Effector memory CD8-positive, alpha-beta T cell (primary cell): ENCODE measurements at places on chromosomes 16 and 17.

- H3K4me3 ChIP-seq = no peak overlapping the region
- no peak overlapping the region for H3K27ac ChIP-seq
- H3K27me3 ChIP-seq = peaks cover 31% of the 10 kb centered on the region
- no peaks in the 10 kb centered on the region for H3K4me1 ChIP-seq
- no peaks in the 10 kb centered on the region for H3K36me3 ChIP-seq
- no peak for DNase-seq
These were observed 21.5 kb downstream of the SMTNL2 start for GRCh38 chr17:4605826-4606225.

GRCh38 chr17:66949501-66949900, 15.0 kb upstream of the CACNG4 start:
- H3K27me3 ChIP-seq = peaks cover 77% of the 10 kb centered on the region
- H3K4me3 ChIP-seq = no peak overlapping the region
- no peaks in the 10 kb centered on the region for H3K36me3 ChIP-seq
- no peak overlapping the region for H3K27ac ChIP-seq

- H3K36me3 ChIP-seq = peaks cover 34% of the 10 kb centered on the region
- DNase-seq = no peak
- H3K27ac ChIP-seq = no peak overlapping the region
- H3K4me1 ChIP-seq = no peaks in the 10 kb centered on the region
These were observed 170.3 kb downstream of the CHD9 start for GRCh38 chr16:53224951-53225533.

GRCh38 chr17:39769974-39770587, 32.3 kb downstream of the GRB7 start:
- H3K4me3 ChIP-seq = peak overlapping the region; percentile 92
- no peaks in the 10 kb centered on the region for H3K27me3 ChIP-seq
- peak; percentile 46 for DNase-seq
- peak overlapping the region; percentile 97 for H3K27ac ChIP-seq
- peaks cover 99% of the 10 kb centered on the region for H3K36me3 ChIP-seq

DNA sequence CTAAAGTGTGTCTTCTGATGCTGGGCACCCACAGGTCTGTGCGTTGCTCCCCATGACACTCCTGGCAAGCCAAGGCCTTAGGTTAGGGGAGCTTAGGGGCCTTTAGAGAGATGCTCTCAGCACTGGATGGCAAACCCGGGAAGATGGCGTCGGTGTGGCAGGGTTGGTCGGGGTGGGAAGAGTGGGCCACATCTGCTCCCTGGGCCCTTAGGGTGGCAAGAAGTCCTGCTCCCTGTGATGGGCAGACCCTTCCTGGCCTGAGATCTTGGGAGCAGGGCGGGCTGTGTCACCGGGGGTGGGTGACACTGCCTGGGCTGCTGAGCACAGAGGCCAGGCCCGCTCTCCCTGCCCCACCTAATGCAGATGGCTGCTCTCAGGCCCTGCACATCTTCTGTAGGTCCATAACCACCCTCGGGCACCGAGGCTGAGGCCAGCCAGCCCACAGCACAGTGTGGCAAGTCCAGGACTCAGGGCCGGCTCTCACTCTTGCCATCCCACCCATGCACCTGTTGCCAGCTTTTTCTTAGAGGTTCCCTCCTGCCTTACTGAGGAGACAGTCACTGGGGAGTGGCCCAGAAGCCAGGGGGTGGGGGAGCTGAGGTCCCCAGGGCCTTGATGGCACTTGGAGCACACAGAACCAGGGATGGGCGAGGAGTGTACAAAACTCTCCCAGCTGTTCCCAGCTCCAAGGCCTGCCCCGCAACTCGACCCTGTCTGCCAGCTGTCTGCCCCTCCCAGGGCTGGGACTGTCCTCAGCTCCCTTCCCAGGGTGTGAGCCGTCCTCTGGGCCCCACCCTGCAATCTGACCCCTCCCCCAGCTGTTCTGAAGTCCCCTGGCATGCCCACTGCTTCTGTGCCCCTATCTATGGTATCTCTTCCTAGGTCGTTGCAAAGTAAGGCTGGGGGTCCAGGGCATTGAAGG, 4.4 kb upstream of the MTSS2 start:
- no peak overlapping the region for H3K4me3 ChIP-seq
- DNase-seq = no peak
- H3K36me3 ChIP-seq = peaks cover 7% of the 10 kb centered on the region
- peaks cover 2% of the 10 kb centered on the region for H3K4me1 ChIP-seq
- no peak overlapping the region for H3K27ac ChIP-seq

GRCh38 chr17:44065668-44066203, 735 bp downstream of the LSM12 start:
- H3K36me3 ChIP-seq = peaks cover 49% of the 10 kb centered on the region
- DNase-seq = peak; percentile 11
- H3K27ac ChIP-seq = peak overlapping the region; percentile 79
- H3K4me3 ChIP-seq = peak overlapping the region; percentile 79
- H3K4me1 ChIP-seq = peaks cover 50% of the 10 kb centered on the region
- no peaks in the 10 kb centered on the region for H3K27me3 ChIP-seq

DNA sequence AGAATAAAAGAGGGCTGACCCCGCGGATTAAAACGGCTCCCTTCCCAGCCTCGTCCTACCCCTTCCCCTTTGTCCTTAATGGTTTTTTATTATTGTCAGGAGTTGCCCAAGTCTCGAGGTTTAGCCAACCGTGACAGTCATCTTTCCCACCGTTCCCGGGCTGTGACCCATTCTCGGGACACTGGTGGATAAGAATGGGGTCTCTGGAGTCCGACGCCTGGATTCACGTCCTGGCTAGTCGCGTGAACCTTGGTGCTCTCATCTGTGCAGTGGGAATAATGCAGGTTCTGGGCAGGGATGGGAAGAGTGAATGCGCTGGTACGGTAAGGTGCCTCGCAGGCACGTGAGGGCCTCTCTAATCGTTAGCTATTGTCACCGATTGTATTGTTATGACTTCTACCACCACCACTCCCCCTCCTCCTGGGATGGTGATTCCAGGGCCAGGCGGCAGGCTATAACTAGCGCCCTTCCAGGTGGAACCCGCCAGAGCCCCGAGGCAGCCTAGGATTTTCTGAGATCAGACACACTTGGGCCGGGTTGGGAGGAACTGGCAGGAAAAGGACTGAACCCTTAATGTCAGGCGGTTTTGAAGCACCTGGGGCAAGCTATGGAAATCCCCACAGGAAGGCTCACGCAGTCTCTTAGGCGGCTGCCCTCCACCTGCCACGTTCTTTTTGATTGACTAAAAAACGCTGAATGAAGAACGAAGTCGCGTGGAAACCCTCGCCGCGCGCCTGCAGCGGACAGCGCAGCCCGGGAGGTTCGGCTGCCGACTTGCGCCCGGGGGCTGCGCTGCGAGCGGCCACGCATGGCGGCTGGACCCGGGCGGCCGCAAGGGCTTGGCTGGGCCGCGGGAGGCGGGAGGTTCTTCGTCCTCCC, 2.7 kb downstream of the HS3ST3B1 start:
- peak; percentile 18 for DNase-seq
- H3K4me1 ChIP-seq = peaks cover 48% of the 10 kb centered on the region
- H3K27ac ChIP-seq = peak overlapping the region; percentile 73
- H3K36me3 ChIP-seq = peaks cover 27% of the 10 kb centered on the region
- peaks cover 7% of the 10 kb centered on the region for H3K27me3 ChIP-seq

GRCh38 chr16:17171250-17172143, 299.3 kb downstream of the XYLT1 start:
- H3K27ac ChIP-seq = no peak overlapping the region
- H3K36me3 ChIP-seq = peaks cover 6% of the 10 kb centered on the region
- no peak overlapping the region for H3K4me3 ChIP-seq
- H3K27me3 ChIP-seq = no peaks in the 10 kb centered on the region
- DNase-seq = no peak

DNA sequence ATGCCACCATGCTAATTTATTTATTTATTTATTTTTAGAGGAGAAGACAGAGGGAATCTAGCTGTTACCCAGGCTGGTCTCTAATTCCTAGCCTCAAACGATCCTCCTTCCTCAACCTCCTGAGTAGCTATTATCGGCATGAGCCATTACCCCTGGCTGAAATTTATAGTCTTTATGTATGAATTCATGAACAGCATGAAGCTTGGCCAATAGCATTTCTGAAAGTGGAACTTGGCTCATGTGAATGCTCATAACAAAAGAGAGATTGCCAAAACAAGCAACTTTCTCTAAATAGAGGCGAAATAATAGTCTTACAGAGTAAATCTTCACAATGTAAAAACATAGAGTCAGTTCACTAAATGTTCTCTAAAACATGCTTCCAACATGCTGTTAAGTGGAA, 30.1 kb upstream of the SMURF2 start:
- no peak overlapping the region for H3K27ac ChIP-seq
- no peaks in the 10 kb centered on the region for H3K4me1 ChIP-seq
- DNase-seq = no peak

DNA sequence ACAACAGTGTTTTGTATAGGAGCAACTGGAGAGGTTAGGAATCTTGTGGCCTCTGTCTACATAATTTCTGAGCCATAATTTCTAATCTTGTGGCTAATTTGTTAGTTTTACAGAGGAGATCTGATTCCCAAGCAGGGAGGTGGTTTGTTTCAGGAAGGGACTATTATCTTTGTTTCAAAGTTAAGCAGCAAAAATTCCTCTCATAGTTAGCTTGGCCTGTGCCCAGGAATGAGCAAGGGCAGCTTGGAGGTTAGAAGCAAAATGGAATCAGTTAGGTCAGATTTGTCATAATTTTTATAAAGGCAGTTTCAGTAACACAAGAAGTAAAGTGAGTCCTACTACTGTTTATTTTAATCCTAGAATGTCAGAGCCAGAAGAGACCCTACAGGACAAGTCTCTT, 2.0 kb upstream of the RDM1 start:
- H3K27ac ChIP-seq = no peak overlapping the region
- DNase-seq = no peak
- H3K36me3 ChIP-seq = peaks cover 7% of the 10 kb centered on the region
- no peak overlapping the region for H3K4me3 ChIP-seq

DNA sequence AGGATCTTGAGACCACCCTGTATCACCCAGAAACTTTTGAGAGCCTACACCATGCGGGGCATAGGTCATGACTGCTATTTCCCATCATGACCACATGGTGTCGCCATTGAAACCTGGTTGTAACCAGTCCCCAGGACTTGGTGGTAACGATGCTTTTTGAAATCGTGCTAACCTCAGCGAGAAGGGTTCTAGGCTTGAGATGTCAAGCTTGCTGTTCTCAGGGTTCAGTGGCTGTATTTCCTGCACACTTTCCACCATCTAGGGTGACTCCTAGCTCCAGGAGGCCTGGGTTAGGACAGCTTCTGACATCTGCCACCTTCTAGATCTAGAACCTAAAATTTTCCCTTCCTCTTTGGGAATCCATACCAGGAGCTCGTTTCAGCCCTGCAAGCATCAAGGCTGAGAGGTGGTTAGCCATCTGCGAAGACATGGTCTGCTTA, 13.0 kb upstream of the SPNS3 start:
- H3K27me3 ChIP-seq = no peaks in the 10 kb centered on the region
- peak; percentile 51 for DNase-seq
- H3K4me1 ChIP-seq = no peaks in the 10 kb centered on the region
- H3K36me3 ChIP-seq = peaks cover 10% of the 10 kb centered on the region

DNA sequence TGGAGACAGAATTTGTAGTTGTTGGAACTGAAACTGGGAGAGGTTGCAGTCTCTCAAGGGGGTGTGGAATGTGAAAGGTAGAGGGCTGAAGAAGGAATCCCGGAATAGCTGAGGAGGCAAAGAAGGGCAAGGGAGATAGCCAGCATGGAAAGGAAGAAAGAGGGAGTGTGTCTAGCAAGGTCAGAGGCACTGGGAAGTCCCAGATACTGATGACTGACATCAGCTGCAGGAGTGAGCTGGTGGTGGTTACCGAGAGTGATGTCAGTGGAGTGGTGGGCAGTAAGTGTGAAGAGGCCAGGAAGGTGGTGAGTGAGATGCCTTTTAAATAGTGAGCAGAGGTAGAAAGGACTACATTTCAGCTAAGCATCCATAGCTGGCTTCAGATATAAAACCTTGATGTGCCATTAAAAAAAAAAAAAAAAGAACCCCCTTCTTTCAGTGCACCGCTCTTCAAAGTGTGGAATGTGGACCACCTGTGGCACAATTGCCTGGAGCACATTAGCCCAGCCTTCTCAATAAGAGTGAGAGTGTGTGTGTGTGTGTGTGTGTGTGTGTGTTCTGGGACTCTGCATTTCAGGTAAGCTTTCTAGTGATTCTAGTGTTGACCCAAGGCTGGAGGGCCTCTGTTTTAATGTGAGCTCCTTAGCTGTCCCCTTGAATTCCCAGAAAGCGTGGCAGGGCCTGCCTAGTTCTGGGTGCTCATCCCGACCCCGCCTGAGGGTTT, 8.5 kb downstream of the PRMT7 start:
- H3K27ac ChIP-seq = peak overlapping the region; percentile 74
- peaks cover 35% of the 10 kb centered on the region for H3K36me3 ChIP-seq
- no peak overlapping the region for H3K4me3 ChIP-seq
- DNase-seq = no peak
- H3K4me1 ChIP-seq = peaks cover 14% of the 10 kb centered on the region
- H3K27me3 ChIP-seq = no peaks in the 10 kb centered on the region

DNA sequence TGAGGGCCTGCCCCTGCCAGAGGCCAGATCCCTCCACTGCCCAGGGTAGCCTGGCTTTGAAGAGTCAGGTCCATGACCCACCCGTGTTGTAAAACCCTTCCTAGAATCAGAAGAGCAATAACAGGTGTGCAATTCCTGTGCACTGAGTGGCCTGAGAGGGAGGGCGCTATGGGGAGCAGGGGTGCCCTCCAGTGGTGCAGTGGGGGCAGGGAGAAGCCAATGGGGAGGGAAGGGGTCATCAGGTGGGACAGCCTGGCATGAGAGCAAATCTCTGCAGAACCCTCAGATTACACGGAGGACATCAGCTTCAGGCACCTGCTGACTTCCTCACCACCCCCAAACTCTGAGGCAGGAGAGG, 72.9 kb upstream of the ZNF469 start:
- H3K27me3 ChIP-seq = peaks cover 48% of the 10 kb centered on the region
- no peak overlapping the region for H3K4me3 ChIP-seq
- H3K4me1 ChIP-seq = no peaks in the 10 kb centered on the region
- H3K36me3 ChIP-seq = peaks cover 3% of the 10 kb centered on the region
- H3K27ac ChIP-seq = no peak overlapping the region

DNA sequence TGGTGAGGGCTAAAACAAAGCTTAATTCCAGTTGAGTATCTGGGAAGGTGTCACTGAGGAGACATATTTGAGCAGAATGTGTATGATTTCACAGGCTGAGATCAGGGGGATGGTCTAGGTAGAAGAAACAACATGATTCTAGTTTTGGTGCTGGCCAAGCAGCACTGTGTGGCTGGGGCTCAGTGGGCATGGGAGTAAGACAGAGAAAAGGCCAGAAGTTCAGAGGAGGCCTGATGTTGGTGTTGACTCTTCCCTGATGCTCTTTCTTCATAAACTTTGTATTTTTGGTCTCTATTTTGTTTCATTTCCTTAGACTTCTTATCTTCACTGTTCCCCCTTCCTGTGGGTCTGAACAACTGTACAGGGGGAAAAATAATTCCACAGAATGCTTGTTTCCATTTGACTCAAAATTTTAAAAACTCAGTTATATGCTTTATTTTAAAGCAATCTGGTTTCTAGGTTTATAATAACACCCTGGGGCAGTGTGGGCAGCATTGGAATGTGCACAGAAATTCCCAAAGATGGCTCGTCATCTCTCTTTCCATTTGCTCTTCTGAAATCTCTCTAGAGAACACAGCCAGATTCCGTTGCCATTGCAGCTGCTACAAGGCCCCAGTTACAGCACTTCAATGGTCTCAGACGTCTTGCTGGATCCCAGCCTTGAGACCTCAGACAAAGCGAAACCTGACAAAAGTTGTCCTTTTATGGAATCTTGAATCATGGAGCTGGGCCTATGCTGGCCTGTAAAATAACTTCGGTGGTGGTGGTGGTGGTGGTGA, 68.3 kb downstream of the SNX11 start:
- DNase-seq = no peak
- H3K27me3 ChIP-seq = no peaks in the 10 kb centered on the region
- peaks cover 28% of the 10 kb centered on the region for H3K4me1 ChIP-seq
- H3K4me3 ChIP-seq = no peak overlapping the region

- H3K4me3 ChIP-seq = peak overlapping the region; percentile 83
- no peak overlapping the region for H3K27ac ChIP-seq
- no peaks in the 10 kb centered on the region for H3K36me3 ChIP-seq
- peaks cover 62% of the 10 kb centered on the region for H3K27me3 ChIP-seq
These were observed 553 bp upstream of the RAB11FIP4 start for GRCh38 chr17:31390748-31391495.
